AG04450 (cell line): ENCODE measurements at places on chromosomes 6 and 20.

GRCh38 chr6:31246051-31246521, 25.8 kb downstream of the HLA-C start:
- peak; percentile 39 for DNase-seq

DNA sequence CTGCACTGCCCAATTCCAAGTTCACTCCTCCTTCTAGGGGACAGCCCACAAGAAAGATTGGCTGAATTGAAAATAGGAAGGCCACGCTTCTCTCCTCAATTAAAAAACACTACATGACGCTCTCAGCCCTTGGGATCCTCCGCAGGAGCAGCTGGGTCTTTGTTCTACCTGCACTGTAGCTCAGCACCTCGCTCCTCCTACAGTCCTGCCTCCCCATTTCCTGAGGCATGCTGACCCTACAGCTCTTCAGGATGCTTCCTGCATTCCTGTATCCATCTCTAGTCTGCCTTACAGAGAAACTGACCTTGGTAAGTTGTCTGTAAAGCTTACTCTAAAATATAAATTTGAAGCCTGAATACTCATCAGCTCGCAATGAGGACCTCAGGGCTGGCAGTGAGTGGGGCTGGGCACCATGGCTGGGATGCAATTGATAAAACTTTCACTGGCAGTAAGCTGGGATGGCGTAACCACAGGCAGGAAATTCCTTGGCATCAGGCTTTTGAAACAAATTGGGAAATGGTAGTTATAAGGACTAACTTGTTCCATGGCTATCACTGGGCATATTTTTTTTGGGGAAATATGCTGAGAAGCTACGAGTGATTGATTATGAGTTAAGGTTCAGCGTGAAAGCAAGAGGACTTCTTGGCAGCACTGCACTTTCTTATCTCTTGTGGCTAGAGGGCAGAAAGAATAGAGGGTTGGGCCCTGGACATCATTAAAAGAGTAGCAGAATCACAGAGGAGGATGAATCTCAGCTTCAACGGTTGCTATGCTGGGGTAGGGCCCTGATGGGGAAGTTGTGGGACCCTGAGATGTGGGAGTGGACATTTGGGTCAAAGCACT, 11.7 kb upstream of the SIRPB1 start:
- DNase-seq: no peak

DNA sequence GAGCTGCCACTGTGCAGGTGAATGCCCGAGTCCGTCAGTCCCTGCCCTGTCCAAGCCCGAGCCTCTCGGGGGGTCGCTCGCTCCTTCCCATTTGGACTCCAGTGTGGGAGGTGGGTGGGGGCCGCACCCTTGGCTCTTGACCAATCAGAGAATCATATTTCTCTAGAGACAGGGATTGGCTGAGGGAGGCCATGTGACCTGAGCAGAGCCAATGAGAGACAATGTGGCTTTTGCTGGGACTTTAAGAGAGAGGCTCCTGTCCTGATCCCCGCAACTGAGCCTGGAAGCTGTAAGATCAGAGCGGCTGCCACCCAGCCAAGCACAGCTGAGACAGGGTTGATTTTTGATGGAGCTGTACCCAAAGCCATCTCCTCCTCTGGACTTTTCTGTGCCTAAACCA, 199.3 kb downstream of the TFAP2C start:
- no peak for DNase-seq

DNA sequence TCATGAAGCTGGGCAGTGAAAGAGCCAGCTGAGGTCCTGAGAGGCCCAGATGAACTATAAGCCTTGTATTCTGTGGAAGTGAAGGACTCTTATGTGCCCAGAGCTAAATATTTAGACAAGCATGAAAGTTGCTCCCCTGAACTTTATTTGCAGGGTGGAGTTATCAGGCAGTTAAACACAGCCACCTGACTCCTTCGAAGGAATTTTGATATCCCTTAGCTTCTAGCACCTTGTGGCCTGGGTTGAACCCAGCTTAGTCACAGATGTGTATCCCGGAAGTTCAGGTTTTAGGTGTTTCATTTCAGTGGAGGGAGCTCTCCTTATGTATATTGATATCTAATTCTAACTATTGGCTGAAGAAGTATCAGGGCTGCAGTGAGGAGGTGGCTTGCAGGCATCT, 20.4 kb downstream of the NR2E1 start:
- no peak for DNase-seq

DNA sequence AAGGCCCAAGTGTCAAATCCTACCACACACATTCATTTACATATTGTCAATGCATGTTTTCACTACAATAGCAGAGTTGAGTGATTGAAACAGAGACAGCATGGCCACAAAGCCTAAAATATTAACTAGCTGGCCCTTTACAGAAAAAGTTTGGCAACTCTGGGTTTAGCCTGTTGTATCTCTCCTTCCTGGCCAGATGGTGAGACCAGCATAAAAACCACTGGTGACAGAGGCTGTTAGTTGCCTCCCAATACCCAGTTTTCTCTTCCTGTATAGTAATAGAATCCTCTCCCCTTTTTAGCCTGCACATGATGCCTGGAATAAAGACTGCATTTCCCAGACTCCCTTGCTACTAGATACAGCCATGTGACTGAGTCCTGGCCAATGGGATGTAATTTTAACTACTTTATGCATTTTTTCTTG, 100.0 kb upstream of the TAB2 start:
- DNase-seq: no peak

GRCh38 chr20:62535282-62535811, 59.6 kb upstream of the GATA5 start:
- DNase-seq: no peak

- DNase-seq: no peak
Observed at GRCh38 chr6:18493382-18493891, 106.3 kb downstream of the RNF144B start.

DNA sequence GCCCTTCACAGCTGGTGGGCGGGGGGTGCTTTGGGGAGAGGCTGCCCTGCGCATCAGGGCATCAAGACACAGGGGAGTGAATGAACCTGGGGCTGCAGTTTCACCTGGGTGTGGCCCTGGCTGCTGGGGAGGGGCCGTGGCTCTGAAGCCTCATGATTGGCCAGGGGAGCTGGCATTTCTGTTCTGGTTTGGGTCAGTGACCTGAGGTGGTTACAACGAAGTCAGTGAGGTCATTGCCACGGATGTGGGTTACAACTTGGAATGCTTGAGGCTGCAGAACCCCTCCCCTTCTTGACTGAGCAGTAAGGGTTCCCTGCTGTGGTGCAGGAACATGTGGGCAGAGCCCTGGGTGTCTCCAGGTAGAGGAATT, 3.0 kb downstream of the TCEA2 start:
- DNase-seq: no peak

DNA sequence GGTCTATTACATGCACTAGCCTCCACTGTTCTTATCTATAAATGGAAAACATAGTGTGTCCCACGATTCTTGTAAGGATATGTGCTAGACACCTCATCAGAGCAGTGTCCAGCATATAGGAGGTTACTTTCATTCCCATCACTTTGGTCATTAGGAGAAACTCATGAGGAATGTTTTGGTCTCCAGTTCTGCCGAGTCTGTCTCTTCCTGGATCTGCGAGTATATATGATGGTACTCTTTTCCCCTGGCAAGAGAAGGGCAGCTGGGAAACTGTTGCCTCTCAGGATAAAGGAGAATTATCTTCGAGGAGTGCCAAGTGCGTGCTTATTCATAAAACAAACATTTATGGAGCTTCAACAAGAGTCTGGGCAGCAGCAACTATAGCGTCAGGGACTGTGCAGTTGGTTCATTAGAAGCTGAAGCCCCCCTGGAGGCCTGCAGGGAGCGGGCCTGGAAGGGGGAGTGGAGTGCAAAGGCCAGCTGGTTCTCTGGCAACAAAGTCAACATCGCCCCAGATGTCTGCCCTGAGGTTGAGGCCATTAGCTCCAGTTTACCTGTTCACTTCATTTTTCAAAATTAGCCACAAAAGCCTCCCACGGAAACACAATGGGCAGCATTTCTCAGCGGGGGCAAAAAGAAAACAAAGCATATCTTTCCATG, 811.9 kb downstream of the MAFB start:
- no peak for DNase-seq

DNA sequence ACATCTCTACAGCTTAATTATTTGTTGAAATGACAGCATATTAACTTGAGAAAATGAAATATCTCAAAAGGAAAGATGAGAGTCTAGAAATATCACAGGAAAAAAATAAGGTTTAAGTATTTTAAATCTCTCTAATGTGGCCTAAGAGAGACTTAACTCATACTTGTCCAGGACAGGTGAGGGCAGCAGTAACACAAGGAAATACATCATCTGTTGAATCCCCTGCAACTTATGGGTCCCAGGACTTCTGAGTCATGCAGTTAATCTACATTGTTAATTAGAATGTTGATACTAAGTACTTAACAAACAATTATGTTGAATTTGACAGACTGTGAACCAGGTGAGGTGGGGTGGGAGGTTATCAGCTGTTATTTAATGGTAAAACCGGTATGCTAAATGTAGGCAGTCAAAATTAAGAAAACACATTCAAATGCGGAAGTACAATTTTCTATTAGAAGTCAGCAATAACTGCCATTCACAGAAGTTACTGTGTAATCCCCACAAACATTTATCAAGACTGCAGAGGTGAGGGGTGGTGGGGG, 87.9 kb downstream of the CEP57L1 start:
- DNase-seq: no peak

- DNase-seq: no peak
Observed at GRCh38 chr6:40796260-40797221, 209.4 kb upstream of the LRFN2 start.

DNA sequence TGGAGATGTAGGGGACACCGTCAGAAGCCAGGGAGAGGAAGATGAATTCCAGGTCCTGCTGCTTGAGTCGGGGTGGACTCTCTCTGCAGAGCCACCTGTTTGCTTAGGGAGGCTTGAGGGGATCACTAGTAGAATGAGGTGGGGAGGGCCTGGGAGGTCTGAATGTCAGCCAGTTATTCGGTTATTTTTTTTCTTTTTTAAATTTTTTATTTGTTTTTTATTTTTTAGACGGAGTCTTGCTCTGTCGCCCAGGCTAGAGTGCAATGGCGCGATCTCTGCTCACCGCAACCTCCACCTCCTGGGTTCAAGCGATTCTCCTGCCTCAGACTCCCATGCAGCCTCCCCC, 8.4 kb downstream of the TEAD3 start:
- DNase-seq: no peak

DNA sequence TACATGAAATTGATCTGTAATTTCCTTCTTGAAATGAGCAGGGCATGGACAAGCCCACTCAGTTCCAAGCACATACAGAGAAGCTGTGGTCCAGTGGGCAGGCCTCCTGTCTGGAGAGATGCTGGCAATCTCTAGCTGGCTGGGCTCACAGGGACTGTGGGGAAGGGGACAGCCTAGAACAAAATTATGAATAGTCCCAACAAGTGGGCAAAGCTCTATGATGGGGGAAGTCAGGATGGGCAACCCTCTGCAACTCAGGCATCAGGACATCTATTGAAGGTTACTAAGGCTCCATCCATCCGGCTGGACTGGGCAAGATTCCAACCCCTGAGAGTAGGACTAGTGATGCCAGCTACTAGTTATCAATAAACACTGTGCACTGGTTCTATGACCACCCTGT, 40.9 kb downstream of the TRERF1 start:
- no peak for DNase-seq

DNA sequence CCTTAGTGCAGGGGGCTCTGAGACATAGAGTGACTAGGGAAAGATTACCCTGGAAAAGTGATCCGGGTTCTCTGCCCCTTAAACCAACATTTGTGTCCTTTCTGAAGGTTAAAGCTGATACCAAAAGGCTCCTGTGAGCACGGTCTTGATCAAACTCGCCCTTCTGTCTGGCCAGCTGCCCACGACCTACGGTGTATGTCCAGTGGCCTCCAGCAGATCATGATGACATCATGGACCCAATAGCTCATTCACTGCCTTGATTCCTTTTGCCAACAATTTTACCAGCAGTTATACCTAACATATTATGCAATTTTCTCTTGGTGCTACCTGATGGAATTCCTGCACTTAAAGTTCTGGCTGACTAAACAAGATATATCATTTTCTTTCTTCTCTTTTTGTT, 6.8 kb downstream of the ULBP2 start:
- DNase-seq: no peak

DNA sequence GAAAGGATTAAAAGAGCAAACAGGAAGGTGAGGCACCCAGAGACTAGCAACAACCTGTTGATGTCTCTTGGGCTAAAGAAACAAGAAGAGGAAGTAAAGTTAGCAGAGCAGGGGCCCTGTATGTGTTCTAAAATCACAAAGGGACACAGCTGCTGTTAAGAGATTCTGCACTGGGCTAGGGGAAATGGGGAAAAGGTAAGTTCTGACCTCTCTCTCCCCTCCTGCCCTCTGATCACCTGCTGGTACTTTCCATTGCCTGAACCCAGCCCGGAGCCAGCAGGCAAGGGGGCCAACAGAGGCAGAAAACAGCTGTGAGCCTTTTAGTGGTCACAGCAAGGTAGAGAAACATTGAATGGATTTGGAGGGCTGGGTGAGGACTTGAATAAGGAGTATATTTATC, 13.5 kb upstream of the CNR1 start:
- DNase-seq: no peak

- DNase-seq: no peak
Observed at GRCh38 chr6:41668968-41669367, 30.7 kb downstream of the MDFI start.

DNA sequence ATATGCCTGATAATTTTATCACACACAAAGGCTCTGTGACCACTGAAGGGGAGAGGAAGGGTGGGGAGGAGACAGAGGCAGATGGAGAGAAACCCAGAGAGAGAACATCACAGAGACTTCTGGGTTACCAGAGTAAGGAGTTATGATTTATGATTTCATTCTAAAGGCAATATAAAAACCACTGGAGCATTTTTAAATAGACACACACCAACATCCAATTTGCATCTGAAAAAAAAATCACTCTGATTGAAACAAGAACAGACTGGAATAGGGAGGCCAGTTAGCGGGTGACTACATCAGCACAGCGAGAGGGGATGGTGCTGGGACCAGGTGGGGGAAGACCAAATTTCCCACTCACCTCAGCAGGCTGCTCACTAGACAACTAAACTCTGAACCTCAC, 104.8 kb downstream of the AGPAT4 start:
- DNase-seq: no peak

GRCh38 chr20:46814366-46815232, 80.0 kb upstream of the EYA2 start:
- peak; percentile 39 for DNase-seq

- no peak for DNase-seq
Observed at GRCh38 chr6:37150314-37150713, 19.6 kb upstream of the PIM1 start.

DNA sequence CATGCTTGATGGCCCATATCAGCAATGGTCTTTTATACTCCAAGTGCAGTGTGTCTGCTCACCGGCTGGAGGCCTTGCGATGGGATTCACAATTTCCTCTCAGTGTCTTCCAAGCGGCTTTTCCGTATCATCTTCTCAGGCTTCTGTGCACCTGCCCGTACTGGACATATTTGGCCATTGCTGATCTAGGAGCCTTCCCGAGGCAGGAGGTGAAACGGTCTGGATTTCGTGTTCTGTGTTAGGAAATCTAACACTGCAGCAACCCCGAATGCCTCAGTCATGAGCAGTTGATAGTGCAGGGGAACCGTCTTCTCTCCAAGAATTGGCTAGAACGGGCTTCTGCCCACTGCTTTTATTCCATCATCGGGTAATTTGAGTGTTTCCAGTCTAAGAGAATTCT, 60.5 kb downstream of the PPP1R14C start:
- no peak for DNase-seq
